ENCODE measurements at places on chromosomes 7 and 10.

DNA sequence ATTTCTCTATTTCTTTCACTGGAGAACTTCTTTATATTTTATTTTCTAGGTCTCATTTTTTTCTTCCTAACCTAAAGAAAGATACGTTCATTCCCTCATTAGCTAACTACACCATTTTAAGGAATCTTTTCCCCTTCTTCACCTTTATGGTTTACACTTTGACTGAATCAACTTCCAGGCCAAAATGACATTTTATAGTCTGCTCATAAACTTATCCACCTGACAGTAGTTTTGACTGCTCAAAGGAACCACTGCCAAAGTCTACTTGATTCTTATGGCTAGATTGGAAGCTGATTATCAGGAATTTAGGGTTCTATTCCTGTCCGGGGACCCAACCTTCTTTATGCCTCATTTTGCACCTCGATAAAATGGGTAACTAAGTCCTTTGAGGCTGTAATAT, 73.0 kb upstream of the FOXP2 start:
- DNase-seq: no peak

GRCh38 chr10:65769828-65770227, 1156.0 kb upstream of the LRRTM3 start:
- DNase-seq: no peak

DNA sequence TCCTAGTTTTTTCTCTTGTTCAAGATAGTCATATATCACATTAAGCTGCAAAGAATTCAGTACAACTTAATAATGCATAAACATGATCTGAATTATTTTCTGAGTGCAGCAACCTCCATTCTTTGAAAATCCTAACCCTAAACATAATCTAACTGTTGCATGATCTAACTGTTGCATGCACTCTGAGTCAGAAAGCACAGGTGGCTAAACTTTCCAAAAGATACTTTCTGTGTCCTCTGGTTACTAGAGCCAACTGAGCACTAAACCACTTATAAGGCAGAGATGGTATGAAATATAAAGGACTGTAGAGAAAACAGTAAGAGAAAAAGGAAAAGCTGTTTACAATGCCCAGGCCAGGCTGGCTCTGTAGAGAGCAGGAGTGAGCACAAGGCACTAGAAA, 23.0 kb upstream of the FAM133B start:
- no peak for DNase-seq

DNA sequence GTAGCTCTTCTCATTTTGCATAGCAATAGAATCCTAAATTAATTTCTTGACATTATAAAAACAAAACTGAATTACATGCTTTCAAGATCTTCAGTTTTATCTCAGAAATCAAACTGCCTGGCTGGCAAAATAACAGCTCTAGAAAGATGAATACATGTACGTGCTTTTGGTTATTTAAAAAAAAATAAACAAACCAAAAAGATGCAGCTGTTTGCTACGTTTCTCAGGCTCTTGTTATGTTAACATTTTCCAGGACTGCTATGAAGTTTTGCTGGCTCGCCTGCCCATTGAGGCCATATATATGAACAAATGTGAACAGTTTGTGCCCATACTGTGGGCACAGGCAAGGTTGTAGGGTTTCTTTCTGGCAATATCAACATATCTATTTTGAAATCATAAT, 86.6 kb downstream of the ODAD2 start:
- no peak for DNase-seq

- DNase-seq: peak; percentile 73
Observed at GRCh38 chr7:108459922-108460551, 3.8 kb upstream of the NRCAM start.
